ENCODE measurements at places on chromosomes 3 and 15.

DNA sequence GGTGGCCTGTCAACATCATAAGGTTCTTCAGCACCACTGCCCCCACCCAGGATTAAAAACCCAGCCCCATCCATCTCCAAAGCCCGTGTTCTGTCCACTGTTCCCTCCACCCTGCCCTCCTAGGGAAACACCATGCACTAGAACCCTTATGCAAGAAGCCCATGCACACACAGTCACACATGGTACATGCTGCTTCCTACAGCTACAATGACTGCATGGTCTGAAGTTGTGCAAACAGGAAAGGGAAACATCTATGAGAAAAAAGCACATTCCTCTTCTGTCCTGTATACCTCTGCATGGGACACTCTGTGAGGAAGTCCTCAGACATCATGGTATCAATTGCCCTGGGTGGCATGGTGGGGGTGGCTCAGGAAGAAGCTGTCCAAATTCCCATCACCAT lies 108.6 kb upstream of the MRPS22 start:
- DNase-seq, result no peak

DNA sequence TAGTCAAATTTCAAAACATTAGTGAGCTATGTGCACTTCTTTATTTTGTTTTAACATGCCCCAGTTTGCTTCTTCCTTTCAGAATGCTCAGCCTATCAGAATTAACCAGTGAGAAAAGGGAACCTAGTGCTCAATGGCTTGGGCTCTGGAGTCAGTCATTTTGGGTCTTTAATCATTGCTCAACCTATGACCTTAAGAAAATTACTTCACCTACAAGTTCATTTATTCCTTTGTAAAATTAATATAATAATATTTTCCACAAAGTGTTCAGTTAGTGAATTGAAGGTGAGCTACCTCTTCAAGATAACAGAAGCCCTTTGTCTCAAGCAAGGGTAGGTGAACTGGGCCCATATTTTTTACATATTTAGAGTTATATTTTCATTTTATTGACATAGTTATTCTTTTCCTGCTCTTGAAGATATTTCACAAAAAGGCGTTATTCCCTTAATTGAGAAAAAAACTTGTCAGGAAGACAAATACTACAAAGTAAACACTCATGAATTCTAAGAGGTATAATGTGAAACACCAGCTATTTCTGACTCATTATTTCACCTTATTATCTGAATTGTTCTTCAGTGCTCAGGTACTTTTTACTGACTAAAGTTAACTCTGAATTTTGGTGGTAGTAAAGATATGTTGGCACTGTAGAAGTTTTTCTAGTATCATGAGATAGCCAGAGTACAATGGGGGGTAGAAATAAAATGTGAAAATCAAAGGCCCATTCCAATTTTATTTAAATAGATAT lies 415.5 kb downstream of the NAALADL2 start:
- DNase-seq, result no peak

DNA sequence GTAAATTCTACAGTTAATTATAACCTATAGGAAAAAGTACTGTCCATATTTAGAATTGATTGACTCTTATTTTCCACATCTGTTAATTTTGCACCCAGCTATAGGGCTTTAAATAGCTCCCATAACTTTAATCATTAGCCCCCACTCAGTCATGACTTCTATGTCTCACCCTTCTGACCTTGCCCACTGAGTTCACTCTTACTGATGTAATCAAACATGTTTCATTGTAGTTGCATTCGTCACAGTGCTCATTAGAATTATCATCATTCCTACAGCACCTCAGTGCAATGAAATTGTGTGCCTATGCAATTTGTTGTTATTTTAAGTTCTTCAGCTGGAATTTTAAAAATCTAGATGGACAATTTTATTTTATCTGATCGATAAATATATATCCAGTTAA lies 151.4 kb downstream of the TIGIT start:
- no peak for DNase-seq

DNA sequence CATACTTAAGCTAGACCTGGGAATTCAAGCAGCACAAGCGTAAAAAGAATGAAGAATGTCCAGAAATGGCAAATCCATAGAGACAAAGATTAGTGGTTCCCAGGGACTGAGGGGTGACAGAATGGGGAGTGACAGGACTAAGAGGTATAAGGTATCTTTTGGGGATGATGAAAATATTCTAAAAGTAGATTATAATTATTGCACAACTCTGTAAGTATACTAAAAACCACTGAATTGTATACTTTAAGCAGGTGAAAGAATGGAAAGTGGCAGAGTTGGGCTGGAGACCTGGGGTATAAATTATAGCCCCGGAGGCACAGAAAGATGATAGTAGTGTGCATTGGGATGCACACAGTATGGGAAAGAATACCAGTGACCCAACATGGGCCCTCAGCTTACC lies 5.6 kb downstream of the BRK1 start:
- no peak for DNase-seq

- no peak for DNase-seq
Observed at GRCh38 chr15:91668370-91668769, 185.1 kb upstream of the SLCO3A1 start.

- DNase-seq, result no peak
Observed at GRCh38 chr3:4831580-4831950, 147.7 kb upstream of the BHLHE40 start.

- no peak for DNase-seq
Observed at GRCh38 chr15:65431731-65432130, 9.0 kb upstream of the IGDCC4 start.

DNA sequence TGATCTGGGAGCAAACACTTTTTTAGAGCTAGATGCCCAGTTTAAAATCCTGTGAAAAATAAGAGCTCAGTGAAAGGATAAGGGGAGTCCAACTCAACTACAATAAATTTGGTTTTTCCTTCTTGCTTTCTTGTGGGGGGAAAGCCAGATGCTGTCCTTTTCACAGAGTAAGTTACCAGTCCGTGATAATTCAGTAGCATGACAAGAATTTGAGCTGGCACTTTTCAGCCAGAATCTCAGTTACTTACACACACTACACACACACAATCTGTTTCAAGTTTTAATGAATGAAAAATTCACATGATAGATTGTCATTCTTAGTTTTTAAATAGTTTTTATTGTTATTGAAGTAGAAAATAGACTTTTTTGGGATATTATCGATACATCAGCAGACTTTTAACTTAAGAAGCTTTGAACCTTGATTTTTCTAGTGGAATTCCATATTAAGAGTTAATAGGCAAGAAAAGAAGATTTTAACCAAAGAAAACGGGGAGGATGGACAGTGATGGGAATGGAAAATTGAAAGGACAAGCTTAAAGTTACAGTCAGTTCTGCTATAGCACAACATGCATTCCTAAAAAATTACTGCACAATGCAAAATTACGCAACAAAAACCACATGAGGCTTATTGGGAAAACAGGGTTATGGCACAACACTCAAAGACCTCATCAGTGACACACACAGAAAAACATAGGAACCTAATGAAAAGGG lies 47.0 kb downstream of the PSMD6 start:
- no peak for DNase-seq

Measured in stimulated activated CD8-positive, alpha-beta memory T cell treated with anti-CD3 and anti-CD28 coated beads, Interleukin-4, amount 100 ng/mL, for 1 hour (primary cell).